ENCODE measurements at places on chromosomes 5 and 9. TPM values are rescaled to one million over a fixed set of nuclear protein-coding genes. Genes with fewer than 3 reads are reported as not detected.

DNA sequence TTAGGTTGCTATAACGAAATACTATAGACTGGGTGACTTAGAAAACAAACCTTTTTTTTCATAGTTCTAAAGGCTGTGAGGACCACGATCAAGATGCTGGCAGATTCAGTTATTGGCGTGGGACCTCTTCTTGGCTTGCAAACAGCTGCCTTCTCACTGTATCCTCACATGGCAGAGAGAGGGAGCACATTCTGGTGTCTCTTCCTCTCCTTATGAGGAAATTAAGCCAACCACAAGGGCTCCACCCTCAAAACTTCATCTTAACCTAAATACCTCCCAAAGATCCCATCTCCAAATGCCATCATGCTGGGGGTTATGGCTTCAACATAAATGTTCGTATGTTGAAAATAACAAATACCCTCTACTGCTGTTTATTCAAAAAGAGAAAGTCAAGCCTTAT, 197.1 kb downstream of the CEMIP2 start:
- peak; percentile 40 for DNase-seq

GRCh38 chr9:125412166-125412565, 150.5 kb downstream of the GAPVD1 start:
- no peak for DNase-seq

GRCh38 chr5:154058055-154059038, 19.6 kb downstream of the MFAP3 start:
- no peak for DNase-seq

DNA sequence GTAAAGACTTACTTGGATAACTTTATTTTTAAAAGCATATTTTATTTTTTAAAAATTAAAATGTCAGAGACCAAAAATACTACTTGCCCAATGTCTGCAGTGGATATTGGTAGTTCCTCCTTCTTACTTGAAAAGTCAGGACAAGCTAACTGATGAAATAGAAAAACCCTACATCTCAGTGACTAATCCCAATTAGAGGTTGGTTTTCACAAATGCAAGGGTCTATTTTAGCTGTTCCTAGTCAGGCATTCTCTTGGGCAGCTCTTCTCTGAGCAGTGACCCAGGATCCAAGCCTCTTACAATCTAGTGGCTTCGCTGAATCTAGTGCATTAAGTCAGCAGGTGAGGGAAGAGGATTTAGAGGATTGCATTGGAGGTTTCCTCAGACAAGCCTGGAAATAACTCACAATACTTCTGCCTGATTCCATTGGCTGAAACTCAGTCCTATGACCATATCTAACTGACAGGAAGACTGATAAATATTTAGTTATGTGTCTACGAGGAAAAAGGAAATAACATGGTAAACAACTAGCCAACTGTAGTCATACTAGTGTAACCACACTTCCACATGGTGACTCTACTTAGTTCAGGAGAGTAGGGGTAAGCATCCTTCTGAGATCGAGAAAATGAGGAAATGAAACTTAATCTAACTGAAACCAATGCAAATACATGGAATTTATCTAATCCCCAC, 34.2 kb upstream of the MIER3 start:
- no peak for DNase-seq

Gene IFNA4
- not detected for total RNA-seq

Gene AJM1
- 5.7 TPM for total RNA-seq

All from activated CD4-positive, alpha-beta T cell treated with anti-CD3 and anti-CD28 coated beads, Interleukin-2, amount 10 ng/mL, durations not matched to agents 24 days and 14 days (primary cell).